ENCODE measurements at places on chromosomes 2 and 18. TPM values are rescaled to one million over a fixed set of nuclear protein-coding genes. Genes with fewer than 3 reads are reported as not detected.
A peak's percentile ranks its signal among the peaks of the same experiment; 100 is the strongest.

DNA sequence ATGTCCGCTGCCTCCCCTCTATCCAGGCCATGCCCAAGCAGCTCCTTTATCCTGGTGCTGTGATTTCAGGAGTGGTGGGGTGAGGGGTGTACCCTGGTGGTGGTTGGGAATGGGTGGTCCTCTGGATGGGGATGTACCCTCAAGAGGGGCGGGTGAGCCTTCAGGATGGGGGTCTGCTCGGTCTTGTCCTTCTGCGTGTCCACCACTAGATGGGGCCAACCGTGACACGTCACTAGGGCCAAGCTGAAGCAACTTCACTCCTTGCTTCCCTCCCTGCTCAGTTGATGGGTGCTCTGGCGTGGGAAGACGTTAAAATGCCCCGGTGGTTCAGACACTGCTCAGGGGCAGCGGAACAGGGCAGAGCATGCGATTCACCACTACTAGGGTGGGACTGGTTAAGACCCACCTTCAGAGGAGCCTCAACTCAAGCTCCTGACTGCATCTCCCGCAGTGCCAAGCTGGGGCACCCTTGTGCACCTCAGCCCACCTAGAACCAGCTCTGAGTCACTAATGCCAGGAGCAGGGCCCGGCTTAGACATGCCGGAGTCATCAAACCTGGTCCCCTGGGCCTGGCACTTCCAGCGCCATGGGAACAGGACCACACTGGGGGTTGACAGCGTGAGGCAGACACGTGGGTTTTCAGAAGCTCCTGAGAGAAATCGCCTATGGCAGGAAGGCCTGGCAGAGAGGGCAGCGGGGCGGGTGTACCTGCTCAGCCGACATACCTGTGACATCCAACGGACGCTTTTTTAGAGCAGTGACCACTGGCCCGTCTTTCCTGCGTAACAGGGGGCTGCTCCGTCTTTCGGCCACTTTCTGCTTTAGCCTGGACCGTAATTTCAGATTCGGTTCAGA lies 256.7 kb downstream of the HDAC4 start:
- peak; percentile 25 for DNase-seq

DNA sequence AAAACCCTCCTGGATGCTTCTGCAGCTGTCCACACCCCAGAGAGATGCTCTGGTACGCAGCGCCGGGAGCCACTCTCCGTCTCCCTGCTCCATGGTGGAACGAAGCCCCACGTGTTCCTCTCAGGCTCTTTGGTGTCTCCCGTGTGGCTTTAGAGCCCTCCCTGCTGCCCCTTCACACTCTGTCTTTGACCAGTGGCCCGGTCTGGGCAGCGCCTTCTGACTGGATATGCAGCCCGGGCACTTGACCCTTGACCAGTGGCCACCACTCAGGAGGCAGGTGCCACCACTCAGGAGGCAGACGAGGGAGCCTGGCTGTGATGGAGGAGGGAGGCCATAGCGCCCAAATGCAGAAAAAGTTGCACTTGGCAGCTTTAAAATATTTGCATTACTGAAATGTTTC lies 214.5 kb upstream of the SALL3 start:
- no peak for DNase-seq

The ITPRID2 gene
- total RNA-seq = 141 TPM

DNA sequence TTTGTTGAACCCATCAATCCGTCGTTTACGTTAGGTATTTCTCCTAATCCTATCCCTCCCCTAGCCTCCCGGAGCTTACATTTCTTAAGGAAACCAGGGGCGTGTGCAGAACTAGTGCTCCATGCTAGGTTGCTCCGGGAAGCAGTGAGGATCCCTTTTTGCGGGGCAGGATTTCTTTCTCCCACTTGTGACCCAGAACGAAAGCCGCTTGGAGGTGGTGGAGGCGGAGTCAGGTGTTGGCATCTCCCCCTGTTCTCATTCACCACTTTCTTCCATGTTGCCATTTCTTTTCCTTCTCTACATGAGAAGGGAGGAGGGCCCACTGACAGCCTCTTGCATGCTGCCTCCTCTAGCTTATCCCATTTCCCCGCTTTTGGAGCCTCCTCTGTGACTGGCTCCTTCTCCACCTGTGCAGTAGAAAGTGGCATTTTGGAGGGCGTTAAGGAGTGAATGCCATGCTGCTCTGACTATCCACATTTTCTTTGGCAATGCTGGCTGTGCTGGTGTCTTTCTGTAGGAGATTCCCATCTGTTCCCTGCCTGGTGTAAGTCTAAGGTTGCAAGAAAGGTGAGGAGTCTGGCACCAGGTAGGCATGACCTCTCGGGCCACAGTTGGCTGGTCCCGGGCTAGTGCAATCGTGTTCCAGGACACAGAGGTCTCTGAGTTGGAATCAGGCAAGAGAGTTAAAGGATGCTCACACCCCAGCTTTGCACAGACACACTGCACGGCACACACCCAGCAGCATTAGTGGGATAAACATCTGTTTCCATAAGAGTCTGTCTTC lies 89.5 kb downstream of the ACKR3 start:
- DNase-seq = no peak

GRCh38 chr2:171419333-171419732 lies 14.5 kb downstream of the METTL8 start:
- DNase-seq = no peak

- DNase-seq = no peak
Measured at GRCh38 chr2:46610021-46610420, 130.7 kb downstream of the TMEM247 start.

DNA sequence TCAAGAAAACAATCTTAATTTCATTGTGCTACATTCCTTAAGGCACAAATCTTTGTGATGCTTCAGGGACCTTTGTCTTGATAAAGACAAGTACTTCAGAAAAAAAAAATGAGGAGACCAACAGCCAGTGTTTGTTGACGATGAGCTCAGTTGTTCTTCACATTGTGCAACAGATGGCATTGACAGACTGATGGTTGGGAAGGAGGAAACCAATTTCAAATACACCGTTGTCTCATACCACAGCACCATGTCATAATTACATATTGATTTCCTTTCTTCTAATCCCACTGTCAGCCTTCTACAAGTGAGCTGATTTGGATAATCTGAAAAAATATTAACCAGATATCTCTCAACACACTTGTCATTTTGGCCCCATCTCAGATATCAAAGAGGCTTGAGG lies 53.7 kb upstream of the GRB14 start:
- DNase-seq = no peak

GRCh38 chr18:24954341-24954740 lies 397.6 kb downstream of the ZNF521 start:
- DNase-seq = no peak

DNA sequence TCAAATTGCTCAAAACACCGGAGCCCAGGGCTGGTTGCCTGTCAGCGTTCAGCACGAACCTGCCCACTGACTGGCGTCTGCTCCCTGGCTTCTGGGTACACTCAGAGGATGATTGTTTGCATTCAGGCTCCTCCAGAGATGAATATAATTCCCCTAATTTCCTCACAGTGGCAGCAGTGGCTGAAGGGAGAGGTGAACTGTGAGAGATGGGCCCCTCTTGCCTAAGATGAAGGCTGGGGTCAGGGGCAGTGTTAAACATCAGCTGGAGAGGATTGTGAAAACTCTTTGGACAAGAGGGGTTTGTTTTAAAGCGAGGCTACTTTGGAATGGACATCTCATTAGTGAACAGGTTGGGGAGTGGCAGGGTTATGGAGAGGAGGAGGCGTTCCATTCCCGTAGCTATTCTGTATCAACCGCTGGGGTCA lies 31.0 kb downstream of the TCF7L1 start:
- no peak for DNase-seq

Measured in dermis microvascular lymphatic vessel endothelial cell (primary cell).